Stimulated activated CD8-positive, alpha-beta memory T cell treated with anti-CD3 and anti-CD28 coated beads, Interleukin-12 subunit alpha, Interleukin-12 subunit beta, amount 100 ng/mL, for 1 hour (primary cell): ENCODE measurements at places on chromosomes 16 and 17.

GRCh38 chr16:88569614-88569984 lies 604 bp upstream of the ZC3H18 start:
- no peak for DNase-seq

DNA sequence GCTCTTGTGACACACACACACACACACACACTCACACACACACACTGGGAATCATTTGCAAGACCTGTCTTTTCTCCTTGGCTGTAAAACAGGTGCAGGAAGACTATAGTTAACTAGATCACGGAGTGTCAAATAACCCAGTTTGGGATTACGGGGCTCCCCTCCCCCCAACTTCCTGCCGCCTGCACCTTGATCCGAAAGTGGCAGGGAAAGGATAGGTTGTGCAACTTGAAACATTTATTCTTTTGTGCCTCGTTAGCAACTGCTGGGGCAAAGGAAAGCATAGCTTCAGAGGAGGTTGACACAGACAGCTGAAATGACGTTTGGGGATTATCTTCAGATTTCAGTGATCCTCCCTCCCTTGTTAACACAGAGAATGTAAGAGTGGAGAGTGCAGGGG lies 149.5 kb downstream of the NTN1 start:
- no peak for DNase-seq

DNA sequence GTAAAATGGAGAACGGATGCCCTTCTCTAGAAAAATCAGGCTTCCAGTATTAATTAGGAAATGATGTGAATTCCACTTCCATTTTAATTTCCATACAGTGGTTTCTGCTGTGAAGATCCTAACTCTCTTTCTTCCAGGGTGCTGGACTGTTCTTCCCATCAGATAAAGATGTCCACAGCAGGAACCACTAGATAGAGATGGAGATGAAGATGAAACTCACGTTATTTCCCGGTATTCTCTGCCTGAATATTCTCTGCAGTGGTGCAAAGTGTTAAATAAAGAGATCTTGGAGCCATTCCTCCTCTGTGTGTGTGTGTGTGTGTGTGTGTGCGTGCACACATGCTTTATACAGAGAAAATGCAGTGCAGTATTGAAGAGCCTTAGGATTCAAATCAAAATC lies 727.5 kb downstream of the KCNJ2 start:
- no peak for DNase-seq

DNA sequence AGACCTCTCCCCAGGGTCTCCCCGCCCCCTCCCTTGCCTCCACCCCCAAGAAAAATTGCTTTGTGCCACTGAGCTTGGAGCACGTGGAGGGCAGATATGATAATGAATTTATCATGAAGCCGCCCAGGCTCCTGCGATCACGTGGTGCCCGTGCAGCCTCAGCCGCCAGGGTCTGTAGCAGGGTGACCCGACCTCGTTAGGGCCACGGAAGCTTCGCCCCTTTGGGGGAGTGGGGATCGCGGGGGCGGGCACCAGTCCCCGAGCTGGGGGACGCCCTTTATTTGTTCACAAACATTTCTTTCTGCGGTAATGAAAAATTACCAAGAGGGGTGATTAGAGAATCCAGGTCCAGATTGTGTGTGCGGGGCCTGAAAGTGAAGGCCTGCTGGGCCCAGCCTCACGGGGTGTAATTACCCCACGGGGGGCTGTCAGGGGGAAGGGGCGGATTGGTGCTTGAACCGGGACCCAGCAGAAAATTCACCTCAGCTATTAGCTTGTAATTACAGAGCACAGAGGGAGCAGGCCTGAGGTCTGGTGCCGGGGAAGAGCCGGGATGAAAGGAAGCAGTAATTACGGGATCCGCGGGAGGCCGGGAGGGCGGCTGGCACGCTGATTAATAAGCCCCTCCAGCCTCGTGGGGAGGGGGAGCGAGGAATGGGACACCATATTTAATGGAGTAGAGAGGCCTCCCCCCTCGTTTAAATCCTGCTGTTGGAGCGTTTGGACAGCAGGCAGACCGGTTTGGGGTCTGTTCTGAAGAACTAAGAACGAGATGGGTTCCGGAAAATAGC lies 13.3 kb downstream of the GSE1 start:
- no peak for DNase-seq

GRCh38 chr17:56292010-56292409 lies 138.7 kb downstream of the ANKFN1 start:
- DNase-seq = no peak
